Activated CD8-positive, alpha-beta T cell treated with anti-CD3 and anti-CD28 coated beads for 36 hours (primary cell): ENCODE measurements at places on chromosomes 12 and 14. TPM values are rescaled to one million over a fixed set of nuclear protein-coding genes. Genes with fewer than 3 reads are reported as not detected.

DNA sequence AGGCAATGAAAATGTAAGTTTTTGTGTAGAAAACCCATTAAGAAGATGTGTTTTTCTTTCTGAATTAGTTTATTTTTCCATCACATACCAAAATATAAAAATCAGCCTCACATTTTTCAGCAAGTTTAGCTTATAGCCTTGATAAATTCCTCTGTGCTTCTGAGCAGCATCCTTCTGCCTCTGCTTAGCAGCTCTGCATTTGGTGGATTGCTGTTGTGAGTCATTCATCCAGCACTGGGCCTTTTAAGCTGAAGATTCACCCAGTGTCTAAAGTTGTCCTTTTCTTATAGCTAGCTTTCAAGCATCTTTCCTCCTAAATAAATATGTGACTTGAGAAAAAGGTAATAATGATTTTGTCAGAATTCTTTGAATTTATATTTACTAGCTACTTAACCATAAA is 206.1 kb downstream of the PCNX1 start:
- DNase-seq: no peak
- H3K4me3 ChIP-seq: no peak overlapping the region
- no peaks in the 10 kb centered on the region for H3K27me3 ChIP-seq
- no peak overlapping the region for H3K27ac ChIP-seq

GRCh38 chr14:36820111-36820709 is 158.6 kb downstream of the PAX9 start:
- DNase-seq: no peak
- H3K27me3 ChIP-seq: peaks cover 3% of the 10 kb centered on the region
- H3K36me3 ChIP-seq: no peaks in the 10 kb centered on the region
- H3K4me3 ChIP-seq: no peak overlapping the region
- no peak overlapping the region for H3K27ac ChIP-seq

DNA sequence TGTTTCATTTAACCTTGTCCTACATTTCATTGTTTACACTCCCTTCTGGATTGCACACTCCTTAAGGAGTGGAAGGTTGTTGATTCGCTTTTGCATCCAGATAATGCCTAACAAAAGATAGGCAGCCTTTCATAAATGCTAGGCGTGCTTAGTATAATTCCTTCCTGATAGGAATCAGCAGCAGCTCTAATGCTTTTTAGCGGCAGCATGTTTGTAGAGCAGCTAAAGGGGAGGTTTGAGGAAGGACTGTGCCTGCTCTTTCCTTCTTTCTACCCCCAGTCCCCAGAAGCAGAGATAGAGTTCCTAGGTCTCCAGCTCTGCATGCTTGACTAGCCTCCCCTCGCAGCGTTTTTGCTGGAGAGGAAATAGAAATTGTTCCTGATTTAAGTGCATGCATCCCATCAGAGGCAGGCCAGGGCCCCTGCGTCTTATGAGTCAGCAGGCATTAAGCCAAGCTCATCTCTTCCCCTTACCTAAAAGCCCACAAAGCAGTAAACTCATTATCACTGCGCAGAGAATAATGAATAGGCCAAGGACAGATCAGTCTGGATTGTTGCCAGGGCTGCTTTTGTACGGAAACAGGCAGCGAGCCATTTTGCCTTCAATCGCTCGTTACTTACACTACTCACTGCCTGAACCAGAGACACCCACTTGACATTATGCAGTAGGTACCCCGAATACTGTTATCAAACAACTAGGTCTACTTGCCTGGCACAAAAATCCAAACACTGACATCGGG is 14.0 kb upstream of the TBPL2 start:
- DNase-seq: no peak
- H3K4me1 ChIP-seq: peaks cover 6% of the 10 kb centered on the region
- H3K27me3 ChIP-seq: no peaks in the 10 kb centered on the region
- H3K4me3 ChIP-seq: no peak overlapping the region
- H3K27ac ChIP-seq: no peak overlapping the region

DNA sequence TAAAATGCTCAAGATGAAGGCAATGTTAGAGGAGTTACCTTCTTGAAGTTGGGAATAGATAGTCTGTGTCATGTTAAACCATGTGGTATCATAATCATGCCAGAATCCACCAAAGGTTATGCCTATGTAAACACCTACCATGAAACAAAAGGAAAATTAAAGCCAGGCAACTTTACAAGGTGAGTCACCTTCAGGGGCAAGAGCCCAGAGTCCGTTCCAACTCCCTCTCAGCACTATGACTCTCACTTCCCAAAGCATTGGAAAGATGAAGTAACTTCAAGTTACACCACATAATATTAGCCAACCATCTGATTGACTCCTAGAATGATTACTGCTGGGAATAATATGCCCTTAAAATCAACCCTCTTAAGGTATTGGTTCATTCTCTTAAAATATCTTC is 38.5 kb downstream of the CATSPERB start:
- no peaks in the 10 kb centered on the region for H3K27me3 ChIP-seq
- no peaks in the 10 kb centered on the region for H3K36me3 ChIP-seq
- H3K27ac ChIP-seq: no peak overlapping the region
- no peak overlapping the region for H3K4me3 ChIP-seq

GRCh38 chr12:20128928-20129327 is 239.4 kb upstream of the PDE3A start:
- DNase-seq: no peak
- H3K4me3 ChIP-seq: no peak overlapping the region
- no peaks in the 10 kb centered on the region for H3K36me3 ChIP-seq
- H3K27me3 ChIP-seq: no peaks in the 10 kb centered on the region
- H3K27ac ChIP-seq: no peak overlapping the region
- no peaks in the 10 kb centered on the region for H3K4me1 ChIP-seq

DNA sequence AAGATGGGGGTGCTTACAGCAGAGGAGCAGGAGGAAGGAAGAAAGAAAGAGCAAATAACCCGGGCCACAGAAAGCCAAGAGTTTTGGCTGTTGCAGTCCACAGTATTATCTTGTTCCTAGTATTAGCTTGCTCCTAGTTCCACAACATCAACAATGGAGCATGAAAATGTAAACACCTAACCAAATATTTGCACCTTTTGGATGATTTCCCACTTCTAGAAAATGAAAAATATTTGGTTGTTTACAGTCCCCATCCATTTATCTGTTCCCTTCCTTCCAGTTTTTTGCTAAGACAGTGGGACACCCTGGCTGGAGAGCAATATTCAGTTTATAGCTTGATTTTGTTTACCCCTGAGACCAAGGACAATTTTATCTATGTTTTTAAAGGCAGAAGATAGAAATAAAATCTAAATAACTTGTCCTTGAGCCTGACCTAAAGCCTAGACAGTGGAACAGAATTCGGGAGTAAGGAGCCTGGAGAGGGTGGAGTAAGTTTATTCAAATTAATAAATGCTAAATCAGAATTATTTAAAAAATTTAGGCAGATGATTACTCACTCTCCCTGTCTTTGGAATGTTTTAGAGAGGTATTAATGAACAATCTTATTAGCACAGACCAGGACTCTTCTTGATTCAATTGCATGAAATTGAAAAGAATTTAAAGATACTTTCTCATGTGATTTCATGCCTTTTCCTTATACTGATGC is 51.6 kb downstream of the RESF1 start:
- H3K36me3 ChIP-seq: no peaks in the 10 kb centered on the region
- no peak overlapping the region for H3K4me3 ChIP-seq
- no peak for DNase-seq
- H3K27ac ChIP-seq: no peak overlapping the region
- peaks cover 4% of the 10 kb centered on the region for H3K4me1 ChIP-seq

DNA sequence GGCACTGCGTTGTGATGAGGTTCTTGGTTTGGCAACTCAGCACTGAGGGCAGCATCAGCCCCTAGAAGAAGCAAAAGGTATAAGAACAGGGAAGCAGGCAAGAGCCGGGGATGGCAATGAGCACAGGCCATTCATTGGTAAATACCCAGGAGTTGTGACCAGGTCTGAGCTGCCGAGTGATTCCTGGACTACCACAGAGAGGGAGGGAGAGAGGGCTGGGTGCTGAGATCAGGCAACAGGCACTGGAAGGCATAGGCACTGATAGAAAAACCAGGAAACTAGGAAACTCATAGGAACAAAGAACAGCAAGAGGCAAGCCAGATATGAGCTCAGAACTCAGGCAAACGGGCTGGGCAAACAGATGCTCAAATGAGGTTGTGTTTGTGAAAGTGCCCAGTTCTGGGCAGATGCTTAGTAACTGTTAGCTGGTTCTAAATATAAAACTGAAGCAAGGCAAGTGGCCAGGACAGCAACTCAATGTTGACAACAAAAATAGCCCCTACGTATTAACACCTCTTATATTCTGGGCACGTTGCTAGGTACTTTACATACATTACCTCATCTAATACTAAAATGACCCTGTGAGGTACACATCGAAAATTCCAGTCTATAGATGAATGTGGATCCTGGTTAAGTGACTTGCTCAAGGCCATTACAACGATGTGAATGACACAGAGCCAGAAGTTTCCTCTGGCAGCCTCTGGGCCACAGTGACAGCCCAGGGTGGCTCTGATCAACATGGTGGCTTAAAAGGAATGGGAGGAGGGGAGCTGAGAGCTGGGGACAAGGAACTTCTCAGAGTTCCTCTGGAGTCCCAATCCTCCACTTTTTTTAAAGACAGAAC is 121.1 kb downstream of the PRMT8 start:
- peaks cover 6% of the 10 kb centered on the region for H3K4me1 ChIP-seq
- H3K27me3 ChIP-seq: no peaks in the 10 kb centered on the region
- H3K27ac ChIP-seq: no peak overlapping the region
- H3K4me3 ChIP-seq: no peak overlapping the region
- DNase-seq: no peak

GRCh38 chr12:124162151-124163110 is 132.5 kb upstream of the RFLNA start:
- DNase-seq: peak; percentile 20
- peaks cover 2% of the 10 kb centered on the region for H3K27me3 ChIP-seq
- no peak overlapping the region for H3K4me3 ChIP-seq
- H3K27ac ChIP-seq: no peak overlapping the region
- H3K4me1 ChIP-seq: no peaks in the 10 kb centered on the region
- H3K36me3 ChIP-seq: no peaks in the 10 kb centered on the region

DNA sequence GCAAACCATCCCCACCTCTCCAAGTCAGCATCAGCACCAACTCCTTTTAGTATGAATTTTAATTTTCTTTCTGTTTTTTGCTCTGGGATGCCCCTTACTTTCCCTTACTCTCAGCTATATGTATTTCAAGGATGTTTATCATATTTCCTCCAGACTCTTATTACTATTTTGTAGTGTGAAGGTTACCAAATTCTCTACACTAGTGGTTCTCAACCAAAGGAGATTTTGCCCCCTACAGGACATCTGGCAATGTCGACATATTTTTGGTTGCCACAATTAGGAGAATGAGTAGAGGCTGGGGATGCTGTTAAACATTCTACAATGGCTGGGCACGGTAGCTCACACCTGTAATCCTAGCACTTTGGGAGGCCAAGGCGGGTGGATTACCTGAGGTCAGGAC is 29.1 kb upstream of the SOS2 start:
- H3K4me3 ChIP-seq: no peak overlapping the region
- peak; percentile 28 for DNase-seq
- H3K36me3 ChIP-seq: peaks cover 3% of the 10 kb centered on the region
- H3K27me3 ChIP-seq: no peaks in the 10 kb centered on the region

DNA sequence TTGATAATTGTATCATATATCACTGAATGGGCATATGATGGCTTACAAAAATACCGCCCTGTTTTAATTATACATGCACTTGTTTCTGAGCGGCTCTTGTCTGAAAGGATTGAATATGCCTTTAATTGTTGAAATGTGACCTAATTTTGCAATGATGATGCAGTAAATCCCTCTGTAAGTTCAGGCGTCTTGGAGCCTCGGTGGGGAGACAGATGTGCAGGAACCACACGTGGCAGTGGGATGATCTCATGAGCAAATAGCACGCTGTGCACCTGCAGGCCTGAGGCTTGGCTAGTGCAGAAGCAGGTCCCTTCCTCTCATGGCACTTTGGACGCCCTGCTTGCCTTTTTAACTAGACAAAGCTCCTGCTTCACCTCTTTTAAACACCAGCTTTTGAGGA is 49.3 kb upstream of the ASPG start:
- peaks cover 17% of the 10 kb centered on the region for H3K27me3 ChIP-seq
- no peaks in the 10 kb centered on the region for H3K36me3 ChIP-seq
- no peaks in the 10 kb centered on the region for H3K4me1 ChIP-seq
- no peak overlapping the region for H3K27ac ChIP-seq

- H3K4me1 ChIP-seq: no peaks in the 10 kb centered on the region
- no peak overlapping the region for H3K27ac ChIP-seq
- peaks cover 3% of the 10 kb centered on the region for H3K27me3 ChIP-seq
- H3K36me3 ChIP-seq: no peaks in the 10 kb centered on the region
Measured at GRCh38 chr12:42568952-42569915, 20.3 kb downstream of the PRICKLE1 start.

DNA sequence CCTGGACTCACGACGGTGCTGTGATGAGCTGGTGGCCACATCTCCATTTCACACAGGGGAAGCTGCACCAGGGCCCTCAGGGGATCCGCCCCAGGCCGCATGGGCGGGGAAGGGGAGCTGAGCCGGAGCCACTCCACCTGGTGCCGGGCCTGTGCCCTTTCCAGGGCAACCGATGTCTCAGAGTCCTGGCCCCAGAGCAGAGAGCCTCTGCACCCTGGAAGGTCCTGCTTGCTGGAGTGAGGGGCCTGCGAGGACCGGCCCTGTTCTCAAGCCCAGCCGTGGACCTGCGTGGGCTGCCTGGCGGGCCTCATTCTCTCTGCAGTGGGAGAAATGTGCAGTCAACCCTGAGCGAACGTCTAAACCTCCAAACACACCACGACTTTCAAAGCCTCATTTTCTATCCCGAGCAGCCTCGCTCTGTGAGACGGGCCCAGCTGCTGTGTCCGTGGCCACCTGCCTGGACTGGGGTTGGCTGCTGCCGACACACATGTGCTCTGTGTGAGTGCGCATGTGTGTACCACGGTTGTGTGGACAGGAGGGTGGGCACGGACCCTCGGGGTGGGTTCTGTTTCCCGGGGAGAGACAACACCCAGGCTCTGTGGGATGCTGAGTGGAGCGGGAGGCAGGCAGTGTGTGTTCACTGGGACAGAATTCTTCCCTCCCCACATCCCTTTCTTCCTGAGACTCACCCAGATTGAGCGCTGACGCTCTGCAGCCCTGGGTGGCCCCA is 163.5 kb downstream of the KIF26A start:
- DNase-seq: no peak
- H3K27ac ChIP-seq: peak overlapping the region; percentile 71
- peaks cover 3% of the 10 kb centered on the region for H3K4me1 ChIP-seq

- peaks cover 68% of the 10 kb centered on the region for H3K4me1 ChIP-seq
- peaks cover 60% of the 10 kb centered on the region for H3K36me3 ChIP-seq
- peak overlapping the region; percentile 79 for H3K27ac ChIP-seq
- H3K27me3 ChIP-seq: no peaks in the 10 kb centered on the region
- no peak overlapping the region for H3K4me3 ChIP-seq
Measured at GRCh38 chr12:57098546-57098945, 9.6 kb downstream of the NAB2 start.

DNA sequence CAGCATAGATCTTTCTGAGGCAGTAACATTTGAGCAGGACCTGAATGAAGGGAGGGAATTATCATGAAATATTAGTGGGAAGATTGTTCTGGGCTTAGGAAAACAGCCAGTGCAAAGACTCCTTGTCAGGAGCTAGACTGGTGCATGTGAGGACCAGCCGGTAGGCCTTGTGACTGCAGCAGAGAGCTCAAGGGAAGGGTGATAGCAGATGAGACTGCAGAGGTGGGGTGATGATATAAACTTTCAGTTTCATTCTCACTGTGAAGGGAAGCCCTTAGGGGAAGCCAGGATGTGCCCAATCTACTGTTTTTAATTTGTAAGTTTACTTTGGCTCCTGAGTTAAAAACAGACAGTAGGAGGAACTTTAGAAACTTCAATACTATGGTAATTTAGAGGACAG is 12.4 kb downstream of the IL22 start:
- peaks cover 57% of the 10 kb centered on the region for H3K4me1 ChIP-seq
- H3K36me3 ChIP-seq: peaks cover 1% of the 10 kb centered on the region
- DNase-seq: peak; percentile 68
- peak overlapping the region; percentile 86 for H3K27ac ChIP-seq

The AKAP6 gene
- total RNA-seq: 1.2 TPM

The OR6C2 gene
- not detected for total RNA-seq

The TMTC1 gene
- not detected for total RNA-seq

The COCH gene
- total RNA-seq: 5.8 TPM

The AICDA gene
- total RNA-seq: not detected

The AQP2 gene
- not detected for total RNA-seq

The PSMC6 gene
- 104 TPM for total RNA-seq

The IFNG gene
- total RNA-seq: 42.7 TPM
